Stimulated activated CD8-positive, alpha-beta memory T cell treated with anti-CD3 and anti-CD28 coated beads, Interleukin-15, amount 100 ng/mL, for 4 hours (primary cell): ENCODE measurements at places on chromosomes 4 and X.

- no peak for DNase-seq
These were observed at the start of gene IL13RA2 for GRCh38 chrX:115017455-115017854. TSS of gene IL13RA2 (minus strand) at chrX:115017616. CDS start at chrX:115017269, 347 bp downstream.

GRCh38 chr4:109552237-109552636 lies 7.8 kb upstream of the MCUB start:
- DNase-seq = no peak

DNA sequence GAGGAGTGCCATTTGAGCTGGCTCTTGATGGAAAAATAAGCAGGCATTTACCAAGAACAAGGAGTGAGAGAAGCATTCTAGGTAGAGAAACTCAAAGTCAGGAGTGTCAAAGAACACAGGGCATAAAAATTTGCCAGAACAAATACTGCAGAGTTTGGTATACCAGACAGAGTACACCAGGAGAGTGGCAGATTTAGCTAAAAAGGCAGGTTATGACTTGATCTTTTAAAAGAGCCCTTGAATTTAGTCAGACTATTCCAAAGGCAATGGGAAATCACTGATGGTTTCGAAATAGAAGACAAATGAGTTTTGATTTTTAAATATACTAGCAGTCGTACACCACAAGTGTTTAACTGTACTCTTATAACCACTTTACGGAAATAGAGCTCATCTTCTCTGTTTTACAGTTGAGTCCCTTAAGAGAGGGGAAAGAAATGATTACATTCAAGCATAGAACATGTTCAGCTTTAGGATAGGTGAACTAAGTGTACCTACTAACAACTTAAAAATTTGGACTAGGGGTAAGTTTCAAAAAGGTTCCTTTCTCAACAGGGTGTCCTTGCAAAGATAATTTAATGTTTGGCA lies 10.2 kb downstream of the UBE2D3 start:
- no peak for DNase-seq

DNA sequence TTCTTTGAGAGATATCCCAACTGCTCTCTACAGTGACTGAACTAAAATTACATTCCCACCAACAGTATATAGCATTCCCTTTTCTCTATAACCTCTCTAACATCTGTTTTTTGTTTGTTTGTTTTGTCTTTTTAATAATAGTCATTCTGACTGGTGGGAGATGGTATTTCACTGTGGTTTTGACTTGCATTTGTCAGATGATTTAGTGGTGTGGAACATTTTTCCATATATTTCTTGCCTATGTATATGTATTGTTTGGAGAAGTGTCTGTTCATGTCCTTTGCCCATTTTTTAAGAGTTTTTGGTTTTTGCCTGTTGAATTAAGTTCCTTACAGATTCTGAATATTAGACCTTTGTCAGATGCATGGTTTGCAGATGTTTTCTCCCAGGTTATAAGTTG lies 9.0 kb downstream of the USO1 start:
- DNase-seq = no peak

DNA sequence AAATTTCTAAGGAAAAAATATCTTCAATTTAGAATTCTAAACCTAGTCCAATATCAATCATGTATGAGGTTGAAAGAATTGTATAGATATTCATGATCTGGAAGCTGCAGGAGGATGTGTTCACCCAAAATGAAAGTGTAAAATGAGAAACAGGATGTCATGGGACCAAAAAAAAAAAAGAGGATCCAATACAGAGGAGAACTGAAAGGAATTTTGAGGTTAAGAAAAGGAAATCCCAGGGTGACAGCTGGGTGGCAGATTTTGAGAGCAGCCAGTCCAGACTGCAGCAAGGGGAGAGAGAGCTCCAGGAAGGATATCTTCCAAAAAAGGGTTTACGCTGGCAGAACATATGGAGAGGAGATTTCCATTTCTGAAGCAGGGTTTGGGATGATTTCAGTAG lies 38.9 kb downstream of the TLR10 start:
- DNase-seq = no peak

GRCh38 chr4:112296949-112297880 lies at the start of gene ALPK1:
TSS of gene ALPK1 (plus strand) at chr4:112297369.
- DNase-seq = no peak

DNA sequence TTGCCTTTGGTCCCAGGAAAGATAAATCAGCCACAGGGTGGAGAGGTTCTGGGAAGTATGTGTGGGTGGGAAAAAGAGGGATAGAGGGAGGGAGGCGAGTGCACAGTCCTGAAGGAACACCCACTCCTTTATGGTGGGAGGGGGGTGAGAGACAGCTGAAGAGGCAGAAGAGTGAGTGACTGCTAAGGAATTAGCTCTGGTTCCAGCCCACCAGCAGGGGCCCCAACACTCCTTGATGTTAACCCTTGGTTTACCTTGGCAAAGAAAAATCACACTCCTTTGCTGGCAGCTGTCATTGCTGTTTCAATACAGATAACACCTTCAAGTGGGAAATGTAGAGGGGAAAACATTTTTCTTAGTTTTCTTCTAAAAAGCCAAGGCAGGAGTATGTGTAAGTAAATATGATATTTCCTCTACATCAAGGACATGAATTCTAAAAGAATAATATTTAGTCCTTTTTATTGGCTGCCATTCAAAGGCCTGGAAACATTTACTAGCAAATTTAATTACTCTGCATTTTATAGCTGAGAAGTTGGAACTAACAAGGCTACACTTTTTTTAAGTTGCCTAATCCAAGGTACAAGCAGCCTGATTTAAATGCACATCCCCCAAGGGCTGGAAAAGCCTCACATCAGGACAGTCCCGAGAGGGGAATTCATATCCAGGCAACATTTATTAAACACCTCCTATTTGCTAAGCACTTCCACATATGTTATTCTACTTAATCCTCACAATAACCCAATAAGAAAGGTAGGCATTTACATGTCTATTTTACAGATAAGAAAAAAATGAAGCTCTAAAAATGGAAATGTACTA lies 81.7 kb downstream of the HS6ST2 start:
- no peak for DNase-seq

DNA sequence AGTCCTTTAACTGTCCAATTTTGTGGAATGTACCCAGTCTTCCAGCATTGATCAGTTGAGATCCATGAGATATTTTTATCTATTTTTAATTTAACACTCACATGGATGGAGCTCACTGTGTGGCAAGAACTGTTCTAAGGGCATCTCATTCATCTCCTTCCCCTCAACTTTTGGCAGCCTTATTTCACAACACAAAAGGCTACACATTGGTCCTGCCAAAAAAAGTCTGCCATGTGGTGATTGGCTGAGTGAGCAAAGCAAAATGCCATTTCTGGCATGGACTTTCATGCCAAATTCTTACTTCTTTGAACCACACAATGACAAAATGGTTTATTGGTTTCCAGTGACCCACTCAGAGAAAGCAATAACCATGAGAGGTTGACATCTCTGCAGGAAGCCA lies 171.6 kb upstream of the MAP3K15 start:
- no peak for DNase-seq

DNA sequence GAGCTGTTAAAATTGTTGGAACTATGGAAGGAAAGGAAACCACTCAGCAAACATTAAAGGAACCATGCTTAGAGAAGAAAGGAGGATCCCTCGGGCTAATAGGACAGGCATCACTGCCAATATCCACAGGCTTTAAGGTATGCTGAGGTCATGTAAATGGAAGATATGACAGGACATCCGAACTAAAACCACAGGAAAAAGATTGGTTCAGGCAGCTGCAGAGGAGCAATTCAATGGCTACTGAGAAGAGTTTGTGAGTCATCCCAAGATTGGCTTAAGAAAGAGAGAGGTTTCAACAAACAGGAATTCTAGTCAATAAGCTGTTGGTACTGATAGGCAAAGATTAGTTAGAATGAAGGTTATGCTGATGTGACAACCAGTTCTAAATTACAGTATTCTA lies 106.4 kb upstream of the FAM241A start:
- no peak for DNase-seq
